ENCODE measurements at places on chromosomes 5 and 9.
A peak's percentile ranks its signal among the peaks of the same experiment; 100 is the strongest.

DNA sequence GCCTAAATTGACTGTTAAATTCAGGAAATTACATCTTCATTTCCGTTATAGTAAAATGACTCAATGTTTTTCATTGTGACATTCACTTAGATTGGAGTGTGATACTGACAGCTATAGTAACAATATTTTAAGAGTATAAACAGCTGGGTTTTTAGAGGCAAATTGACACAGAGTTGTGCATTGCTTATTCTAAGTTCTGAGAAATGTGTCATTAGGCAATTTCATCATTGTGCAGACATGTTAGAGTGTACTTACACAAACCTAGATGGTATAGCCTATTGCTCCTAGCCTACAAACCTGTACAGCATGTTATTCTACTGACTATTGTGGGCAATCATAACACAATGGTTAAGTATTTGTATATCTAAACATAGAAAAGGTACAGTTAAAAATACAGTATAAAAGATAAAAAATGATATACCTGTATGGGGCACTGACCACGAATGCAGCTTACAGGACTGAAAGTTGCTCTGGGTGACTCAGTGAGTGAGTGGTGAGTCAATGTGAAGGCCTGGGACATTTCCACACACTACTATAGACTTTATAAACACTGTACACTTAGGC, 132.7 kb downstream of the PDE4D start:
- no peak for DNase-seq

GRCh38 chr5:138338411-138339090, 485 bp downstream of the FAM53C start:
- no peak for DNase-seq

DNA sequence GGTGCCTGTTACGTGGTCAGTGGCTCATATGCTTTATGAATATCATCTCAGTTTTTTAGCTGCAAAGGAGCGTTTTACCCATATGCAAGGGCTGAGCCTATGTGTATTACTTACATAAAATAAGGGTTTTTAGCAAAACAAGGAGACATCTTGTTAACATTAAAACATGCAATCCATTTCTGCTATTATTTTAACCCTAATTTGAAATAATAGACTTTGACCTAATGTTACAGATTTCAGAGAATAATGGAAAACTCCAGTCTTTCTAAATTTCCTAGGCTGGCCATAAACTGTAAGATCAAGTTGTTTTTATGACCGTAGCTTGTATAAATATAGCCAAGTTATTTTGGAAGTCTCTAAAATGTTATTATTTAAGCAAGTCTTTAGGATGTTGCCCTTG, 121.1 kb upstream of the SEMA6A start:
- no peak for DNase-seq

DNA sequence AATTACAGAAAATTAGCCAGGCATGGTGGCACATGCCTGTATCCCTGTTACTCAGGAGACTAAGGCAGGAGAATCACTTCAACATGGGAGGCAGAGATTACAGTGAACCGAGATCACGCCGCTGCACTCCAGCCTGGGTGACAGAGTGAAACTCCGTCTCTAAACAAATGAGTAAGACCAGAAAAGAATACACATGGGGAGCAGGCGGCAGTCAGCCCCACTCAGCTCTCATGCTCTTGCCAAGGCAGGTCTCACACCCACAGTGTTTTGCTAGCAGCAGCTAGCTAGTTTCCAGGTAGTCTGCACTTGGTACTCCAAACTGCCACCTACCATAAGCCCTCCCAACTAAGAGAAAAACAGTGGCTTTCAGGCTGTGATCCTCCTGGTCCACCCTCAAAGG, 722.3 kb upstream of the CTNND2 start:
- DNase-seq = no peak

- no peak for DNase-seq
These were observed 74.3 kb downstream of the GRAMD2B start for GRCh38 chr5:126497506-126497905.

DNA sequence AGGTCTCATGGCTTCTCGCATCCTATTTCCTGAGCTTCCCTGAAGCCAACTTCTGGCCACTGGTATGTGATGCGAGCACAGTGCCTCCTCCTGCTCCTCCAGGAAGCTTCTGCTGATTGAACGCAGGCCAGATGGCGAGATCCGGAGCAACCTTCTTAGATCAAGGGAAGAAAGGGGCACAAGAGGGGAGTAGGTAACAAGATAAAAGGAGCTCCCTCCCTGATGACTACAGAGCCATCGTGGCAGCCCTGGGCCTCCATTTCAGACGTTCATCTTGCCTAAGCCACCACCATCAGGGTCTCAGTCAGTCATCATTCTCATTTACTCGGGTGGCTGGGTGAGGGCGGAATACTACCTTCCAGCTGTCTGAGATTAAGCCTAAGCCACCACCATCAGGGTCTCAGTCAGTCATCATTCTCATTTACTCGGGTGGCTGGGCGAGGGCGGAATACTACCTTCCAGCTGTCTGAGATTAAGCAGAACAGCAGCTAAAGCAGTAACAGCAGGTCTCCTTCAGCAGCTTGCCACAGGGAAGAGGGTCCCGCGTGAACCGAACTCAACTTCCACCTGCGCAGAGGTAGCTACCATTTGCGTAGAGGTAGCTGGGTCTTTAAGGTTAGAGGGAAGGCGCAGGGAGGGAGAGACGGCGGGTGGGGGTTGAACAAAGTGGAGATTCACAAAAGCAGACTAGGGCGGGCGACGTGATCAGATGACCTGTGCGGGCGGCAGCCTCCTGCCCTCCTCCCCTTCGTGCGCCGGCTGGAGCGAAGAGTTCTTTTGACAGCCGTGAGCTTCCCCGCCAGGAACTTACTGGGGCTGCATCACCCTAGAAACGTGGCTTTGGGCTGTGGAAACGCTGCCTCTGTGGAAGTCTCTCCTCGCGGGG, 27.9 kb upstream of the MGAT1 start:
- peak; percentile 53 for DNase-seq

GRCh38 chr9:134123764-134124128, 12.1 kb upstream of the WDR5 start:
- DNase-seq = no peak

GRCh38 chr9:128025736-128026135, 41.4 kb downstream of the NAIF1 start:
- DNase-seq = no peak

DNA sequence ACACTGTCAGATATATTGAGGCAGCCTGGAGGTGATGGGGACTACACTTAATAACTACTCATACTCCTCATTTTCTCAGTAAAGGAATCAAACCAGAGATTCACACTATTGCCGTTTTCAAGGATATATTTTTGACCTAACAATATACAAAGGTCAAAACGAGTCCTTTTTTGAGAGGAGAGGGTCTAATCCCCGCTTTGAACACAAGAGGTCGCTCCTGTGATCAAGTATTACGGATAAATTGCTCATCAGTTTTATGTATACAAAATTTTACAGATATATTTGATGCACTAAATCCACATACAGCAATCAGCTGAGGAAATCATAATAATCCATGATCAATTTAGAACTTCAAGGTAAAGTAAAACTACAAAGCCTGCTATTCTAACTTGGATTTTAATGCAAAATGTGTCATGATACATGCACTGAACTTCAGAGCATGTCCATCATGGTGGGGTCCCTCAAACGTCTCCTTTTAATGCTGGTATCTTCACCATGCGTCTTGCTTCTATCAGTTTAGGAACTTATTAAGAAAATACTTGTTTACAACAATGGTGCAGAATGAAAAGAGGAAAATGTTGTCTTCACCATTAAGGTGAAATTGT, 2.5 kb upstream of the ISL1 start:
- DNase-seq = no peak

GRCh38 chr5:15020736-15021135, 149.2 kb upstream of the ANKH start:
- no peak for DNase-seq

DNA sequence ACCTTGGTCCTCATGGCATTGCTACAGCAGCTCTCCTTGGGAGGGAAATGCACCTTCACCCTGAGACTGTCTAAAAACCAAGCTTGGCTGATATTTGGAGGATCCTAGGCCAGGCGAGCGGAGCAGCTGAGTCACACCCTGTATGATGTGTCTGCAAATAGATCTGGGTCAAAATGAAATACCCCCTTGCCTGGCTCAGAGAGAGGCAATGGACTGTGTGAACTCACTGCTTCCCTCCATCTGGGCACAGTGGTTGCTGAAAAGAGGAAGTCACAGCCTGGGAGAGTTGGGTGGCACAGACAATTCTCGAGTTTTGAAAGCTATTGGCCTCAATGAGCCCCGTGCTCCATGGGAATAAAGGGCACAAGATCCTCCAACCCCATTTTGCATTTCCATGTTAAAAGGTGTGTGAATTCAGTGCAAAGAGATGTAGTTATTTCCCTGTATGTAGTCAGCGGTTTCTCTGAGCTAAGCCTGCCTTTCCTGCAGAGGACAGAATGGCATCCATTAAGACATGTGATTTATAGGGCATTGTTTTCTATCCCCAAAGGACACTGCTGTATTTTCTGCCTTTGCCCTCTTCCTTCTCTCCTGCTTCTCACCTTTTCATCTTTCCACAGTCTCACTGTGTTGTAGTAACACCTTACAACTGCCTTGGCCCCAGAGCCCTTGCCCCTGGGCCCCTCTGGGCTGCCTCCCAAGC, 177.2 kb downstream of the GADD45G start:
- DNase-seq = no peak

DNA sequence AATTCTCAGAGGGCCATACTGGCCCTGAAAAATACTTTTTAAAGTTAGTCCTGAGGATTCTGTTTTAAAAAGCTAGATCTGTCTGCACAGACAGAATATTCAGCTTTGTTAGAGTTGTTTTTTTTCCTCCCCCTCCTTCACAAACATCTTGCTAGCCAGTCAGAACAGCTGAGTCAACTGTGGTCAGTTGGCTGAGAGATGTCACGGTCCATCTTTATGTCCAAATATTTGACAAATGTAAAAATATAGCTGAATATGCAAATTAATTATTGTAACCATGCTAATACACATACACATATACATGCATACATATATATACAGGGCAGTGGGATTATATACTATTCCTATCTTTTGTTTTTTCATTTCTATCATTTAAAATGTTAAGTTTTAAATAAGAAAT, 33.9 kb downstream of the UNC13B start:
- no peak for DNase-seq

GRCh38 chr5:144162686-144163085, 7.8 kb downstream of the YIPF5 start:
- no peak for DNase-seq

- DNase-seq = no peak
These were observed 10.2 kb downstream of the NFX1 start for GRCh38 chr9:33300546-33300945.

GRCh38 chr5:37198842-37199241, 50.3 kb downstream of the CPLANE1 start:
- no peak for DNase-seq

DNA sequence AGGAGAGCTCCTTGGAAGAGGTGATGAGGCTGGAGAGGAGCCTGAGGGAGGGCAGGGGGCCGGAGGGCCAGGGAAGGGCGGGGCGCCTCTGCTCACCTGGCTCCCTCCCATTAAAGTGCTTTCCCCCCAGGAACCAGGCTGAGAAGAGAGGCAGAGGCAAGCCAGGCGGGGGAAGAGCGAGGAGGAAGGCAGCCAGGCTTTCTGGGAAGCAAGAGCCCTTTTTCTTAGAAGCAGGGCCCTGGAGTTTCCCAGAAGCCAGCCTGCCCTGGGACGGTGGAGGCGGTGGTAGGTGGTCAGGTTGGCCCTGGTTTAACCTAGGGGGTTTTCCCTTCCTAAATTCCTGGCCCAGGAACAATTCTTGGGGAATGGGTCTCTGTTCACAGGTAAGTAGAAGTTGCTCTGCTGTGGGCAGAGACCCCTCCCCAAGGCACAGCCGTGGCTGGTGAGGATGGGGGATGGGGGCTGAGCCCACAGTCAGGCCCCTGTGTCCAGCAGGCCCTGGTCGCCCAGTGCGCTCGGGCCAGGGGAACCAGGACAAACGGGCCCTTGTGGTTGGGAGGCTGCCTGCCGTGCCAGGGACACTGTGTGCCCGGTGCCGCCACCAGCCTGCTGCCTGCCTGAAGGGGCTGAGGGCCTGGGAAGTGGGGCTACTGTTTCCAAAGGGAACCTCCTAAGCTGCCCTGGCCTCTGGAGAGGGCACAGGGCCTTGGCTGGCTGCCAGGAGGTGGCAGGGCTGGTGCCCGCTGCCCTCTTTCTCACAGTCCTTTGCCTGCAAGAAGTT, 16.6 kb upstream of the RALGDS start:
- no peak for DNase-seq

DNA sequence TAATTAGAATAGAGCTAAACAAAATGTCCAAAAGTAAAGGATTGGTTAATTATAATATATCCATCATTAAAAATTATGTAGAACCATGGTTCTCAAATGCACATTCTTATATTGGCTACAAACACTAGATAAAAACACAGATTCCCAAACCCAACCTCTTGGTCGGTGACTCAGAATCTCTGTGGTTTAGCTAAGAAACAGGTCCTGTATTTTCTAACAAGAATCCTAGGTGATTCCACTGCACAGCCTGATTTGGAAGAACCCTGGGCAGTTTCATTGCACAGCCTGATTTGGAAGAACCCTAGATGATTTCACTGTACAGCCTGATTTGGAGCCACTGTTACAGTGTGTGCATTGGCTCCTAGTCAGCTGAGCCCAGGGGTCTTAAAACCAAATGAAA, 67.9 kb downstream of the KIAA1958 start:
- DNase-seq = no peak

- DNase-seq = no peak
These were observed 15.9 kb downstream of the TRIO start for GRCh38 chr5:14158890-14159666.

- no peak for DNase-seq
These were observed 15.7 kb upstream of the CXCL14 start for GRCh38 chr5:135594416-135594960.

DNA sequence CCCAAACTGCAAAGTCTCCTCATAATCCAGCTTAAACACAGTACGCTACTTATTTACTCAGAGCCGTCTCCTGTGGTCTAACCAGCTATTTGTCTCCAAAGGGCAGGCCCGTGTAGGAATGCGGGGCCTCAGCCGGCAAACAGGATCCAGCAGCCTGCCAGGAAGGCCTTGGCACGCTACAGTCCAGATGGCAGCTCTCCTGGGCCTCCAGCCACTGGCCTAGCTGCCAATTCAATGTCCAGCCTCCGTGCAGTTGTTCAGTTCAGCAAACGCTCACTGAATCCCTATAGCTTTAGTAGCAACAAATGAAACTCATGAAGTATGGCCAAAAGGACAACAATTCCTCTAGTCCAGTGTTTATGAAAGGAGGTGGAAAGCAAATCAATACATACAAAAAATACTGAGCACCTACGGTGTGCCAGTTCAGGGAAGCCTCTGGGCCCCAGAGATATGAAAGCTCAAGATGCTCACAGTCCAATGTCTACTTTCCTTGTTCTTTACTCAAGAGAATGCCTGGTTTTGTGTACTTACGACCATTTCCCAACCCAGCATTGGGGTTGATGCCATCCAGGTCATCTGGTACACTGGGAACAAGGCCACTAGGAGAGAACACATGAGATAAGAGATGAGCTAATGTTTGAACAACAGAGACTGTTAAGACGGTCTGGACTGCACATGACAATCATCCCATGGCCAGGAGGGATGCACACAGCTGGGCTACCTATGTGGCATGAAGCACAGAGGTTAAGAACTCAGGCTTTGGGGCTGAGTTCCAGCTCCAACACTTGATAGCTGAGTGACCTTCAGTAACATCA, 8.3 kb downstream of the CDK5RAP2 start:
- DNase-seq = no peak

- no peak for DNase-seq
These were observed 53.7 kb downstream of the G3BP1 start for GRCh38 chr5:151825445-151825844.

- DNase-seq = no peak
These were observed 23.2 kb downstream of the FGD3 start for GRCh38 chr9:92970467-92970923.

- no peak for DNase-seq
These were observed 262.8 kb downstream of the PAPPA start for GRCh38 chr9:116416421-116416820.
